Urothelium cell line (cell line): ENCODE measurements at places on chromosomes 7 and 10.

DNA sequence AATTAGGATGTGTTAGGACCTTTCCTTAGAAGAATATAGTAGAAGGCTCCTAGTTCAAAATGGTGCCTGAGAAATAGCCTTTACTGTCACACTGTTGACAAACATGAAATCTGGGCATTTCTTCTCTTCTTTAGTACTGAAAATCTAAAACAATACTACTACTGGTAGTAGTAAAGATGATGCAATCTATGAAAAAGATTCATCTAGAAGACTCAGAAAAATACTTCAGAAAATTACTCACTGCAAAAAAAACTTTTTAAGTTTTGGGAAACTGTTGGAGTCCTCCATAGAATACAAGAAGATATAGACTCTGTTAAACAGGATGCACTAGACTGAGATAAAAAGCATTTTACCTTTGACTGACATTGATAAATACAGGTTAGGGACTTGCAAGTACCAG, 67.1 kb downstream of the NRF1 start:
- no peak for DNase-seq

DNA sequence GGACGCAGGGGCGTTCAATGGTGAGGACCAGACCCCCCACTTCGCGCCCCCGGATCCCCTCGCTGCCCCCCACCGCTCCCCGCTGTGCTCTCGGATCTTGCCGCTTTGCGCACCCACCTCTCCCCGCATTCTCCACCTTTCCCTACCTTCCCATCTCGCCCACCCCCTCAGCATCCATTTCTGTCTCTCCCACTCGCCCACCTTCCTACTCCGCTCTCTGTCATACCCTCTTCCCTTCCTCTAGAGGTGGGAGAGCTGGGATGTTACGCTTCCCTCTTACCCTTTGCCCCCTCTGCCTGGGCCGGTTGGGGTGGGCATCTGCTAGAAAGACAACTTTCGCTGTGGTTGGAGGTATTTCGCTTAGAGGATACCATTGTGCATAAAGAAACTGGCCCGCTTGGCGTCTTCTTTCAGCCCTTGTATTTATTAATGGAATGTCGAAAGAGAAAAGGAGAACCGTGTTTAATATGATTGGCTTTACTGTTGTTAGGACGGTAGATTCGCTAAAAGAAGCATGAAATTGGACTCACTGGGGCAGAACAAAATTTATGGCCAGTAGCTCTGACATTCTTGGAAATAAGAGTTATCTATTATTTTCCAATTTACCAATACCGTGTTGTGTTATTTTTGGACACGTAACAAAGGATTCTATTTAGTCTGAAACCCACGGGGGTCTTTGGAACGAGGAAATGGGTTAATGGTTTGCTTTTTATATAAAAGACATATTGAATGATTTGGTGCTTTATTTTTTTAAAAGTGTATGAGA, 873 bp downstream of the PRKAR2B start:
- peak; percentile 30 for DNase-seq

- DNase-seq, result no peak
Observed at GRCh38 chr7:54781134-54781920, 22.3 kb upstream of the SEC61G start.

DNA sequence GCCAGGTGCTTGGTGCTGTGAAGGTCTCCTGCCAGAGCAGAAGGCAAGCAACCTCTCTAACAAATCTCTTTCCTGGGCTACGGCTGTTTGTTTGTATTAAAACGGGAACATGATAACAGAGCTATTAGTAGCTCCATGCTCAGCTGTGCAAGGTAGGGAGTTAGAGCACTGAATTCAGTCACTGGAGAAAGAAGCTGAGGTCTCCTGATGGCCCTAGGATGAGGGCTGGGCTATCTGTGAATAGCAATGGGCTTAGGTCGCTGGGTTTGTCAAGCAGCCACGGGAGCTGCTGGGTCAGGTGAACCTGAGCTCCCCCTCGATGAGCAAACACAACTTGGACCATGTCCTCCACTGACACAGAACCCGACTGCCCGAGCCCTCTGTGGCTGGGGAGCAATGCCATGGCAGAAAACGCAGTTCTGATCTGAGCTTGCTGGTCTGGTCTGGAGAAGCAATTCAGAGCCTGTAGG, 24.4 kb downstream of the TACC2 start:
- DNase-seq, result no peak

GRCh38 chr7:29277436-29278215, 83.1 kb downstream of the CHN2 start:
- no peak for DNase-seq
